ENCODE measurements at places on chromosomes 12 and 14.

GRCh38 chr12:54431911-54432814 is 13.1 kb upstream of the ITGA5 start:
- DNase-seq = no peak

DNA sequence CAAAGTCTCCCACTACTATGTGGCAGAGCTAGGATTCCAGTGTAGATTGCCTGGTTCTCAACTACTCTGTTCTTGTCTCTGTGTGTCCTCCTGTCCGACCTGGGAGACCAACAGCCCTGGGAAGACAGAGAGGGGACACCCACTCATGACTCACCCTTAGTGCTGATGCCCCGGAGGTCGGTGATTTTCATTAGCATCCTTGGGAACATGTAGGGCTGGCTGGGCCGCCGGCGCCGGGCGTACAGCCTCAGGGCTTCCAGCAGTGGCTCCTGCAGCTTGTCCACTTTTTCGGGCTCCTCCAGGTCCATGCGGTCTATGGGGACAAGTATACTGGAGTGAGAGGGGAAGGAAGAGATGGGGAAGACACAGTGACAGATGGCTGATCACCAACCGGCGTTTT is 5.9 kb upstream of the ITGB7 start:
- DNase-seq = no peak

DNA sequence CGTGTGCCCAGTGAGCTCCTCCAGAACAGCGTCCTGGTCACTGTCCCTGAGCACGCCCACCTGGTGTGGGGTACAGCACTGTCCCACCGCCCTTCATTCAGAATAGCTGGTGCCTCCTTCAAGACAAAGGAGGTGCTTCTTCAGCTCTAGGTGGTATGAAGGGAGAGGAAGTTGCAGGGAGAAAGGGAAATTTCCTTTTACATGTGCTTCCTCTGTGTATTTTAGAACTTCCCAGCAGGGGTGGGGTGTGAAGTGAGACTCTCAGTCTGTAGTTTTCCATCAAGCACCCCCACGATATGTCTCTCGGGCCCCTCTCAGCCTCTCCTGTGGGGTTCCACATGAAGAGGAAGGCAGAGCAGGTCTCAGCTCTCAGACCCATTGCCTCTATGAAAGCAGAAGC is 1.2 kb upstream of the SLC6A12 start:
- DNase-seq = no peak

- no peak for DNase-seq
Observed at GRCh38 chr12:2283916-2284315, 231.1 kb downstream of the CACNA1C start.
